ENCODE measurements at places on chromosomes 6 and 20. TPM values are rescaled to one million over a fixed set of nuclear protein-coding genes. Genes with fewer than 3 reads are reported as not detected.

DNA sequence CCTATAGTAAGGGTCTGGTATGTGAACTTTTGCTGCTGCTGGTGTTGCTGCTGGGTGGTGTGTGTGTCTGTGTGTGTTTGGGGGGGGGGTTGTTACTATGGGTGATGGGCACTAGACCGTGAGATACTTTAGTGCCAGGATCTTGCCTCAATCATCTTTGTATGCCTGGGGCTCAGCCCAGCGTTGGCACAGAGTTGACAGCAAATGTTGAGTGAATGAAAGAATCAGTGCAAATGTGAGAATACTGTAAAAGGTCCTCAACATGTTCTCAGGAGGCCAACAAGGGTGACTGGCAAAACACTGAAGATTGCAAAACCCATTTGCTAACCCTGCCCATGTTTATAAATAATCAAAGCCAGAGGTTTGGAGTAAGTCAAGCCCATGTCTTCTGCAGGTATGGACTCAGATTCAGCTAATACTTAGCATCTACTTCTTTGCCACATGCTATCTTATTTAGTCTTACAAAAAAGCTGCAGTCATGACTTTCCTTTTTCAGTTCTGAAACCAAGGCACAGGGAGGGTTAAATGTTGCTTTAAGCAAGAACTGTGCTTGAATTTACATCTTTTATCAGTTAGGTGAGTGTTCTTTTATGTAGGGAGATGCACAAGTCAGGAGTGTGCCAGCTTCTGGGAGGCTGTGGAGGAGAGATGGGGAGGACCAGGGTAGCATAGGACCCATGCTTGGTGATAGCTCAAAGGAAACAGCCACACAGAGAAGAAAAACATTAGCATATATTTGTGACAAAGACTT lies 125.3 kb upstream of the SPACA1 start:
- no peak for DNase-seq

DNA sequence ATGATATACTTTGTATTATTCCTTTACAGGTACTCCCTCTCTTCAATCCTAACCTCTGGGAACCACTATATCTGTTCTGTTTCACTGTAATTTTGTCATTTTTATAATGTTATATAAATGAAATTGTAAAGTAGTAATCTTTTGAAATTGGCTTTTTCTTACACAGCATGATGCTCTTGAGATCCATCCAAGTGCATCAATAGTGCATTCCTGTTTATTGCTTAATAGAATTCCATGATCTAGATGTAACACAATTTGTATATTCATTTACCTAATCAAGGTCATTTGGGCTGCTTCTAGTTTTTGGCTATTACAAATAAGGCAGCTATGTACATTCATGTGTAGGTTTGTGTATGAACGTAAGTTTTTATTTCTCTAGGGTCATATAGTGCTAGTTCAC lies 174.6 kb downstream of the KHDC1L start:
- DNase-seq = no peak

DNA sequence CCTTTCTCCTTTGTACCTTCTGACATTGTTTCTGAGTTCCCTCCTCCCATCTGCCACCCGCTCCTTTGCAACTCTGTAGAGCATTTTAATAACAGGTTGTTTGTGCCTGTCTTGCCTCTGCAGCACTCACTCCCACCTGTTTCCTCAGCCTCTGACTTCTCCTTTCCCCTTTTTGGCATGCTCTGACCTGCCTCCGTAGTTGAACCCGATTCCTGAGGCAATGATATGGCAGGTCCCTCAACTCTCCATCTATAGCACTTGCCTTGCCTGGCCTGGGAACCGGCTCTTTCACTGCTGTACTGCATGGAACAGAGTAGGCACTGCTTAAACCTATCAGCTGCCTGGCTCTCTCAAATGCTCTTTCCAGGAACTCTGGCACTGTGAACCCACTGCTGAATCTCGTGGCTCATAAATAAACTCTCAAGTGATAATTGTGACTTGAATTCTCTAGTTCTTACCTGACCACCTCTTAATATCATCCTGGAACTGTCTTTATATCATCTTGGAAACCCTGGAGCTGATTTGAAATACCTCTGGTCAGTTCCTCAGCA lies 50.3 kb downstream of the UTRN start:
- no peak for DNase-seq

- no peak for DNase-seq
These were observed 22.7 kb downstream of the PMEPA1 start for GRCh38 chr20:57686931-57687652.

The DEFB124 gene
- total RNA-seq = not detected

The RAD21L1 gene
- total RNA-seq = not detected

The QRSL1 gene
- 18.6 TPM for total RNA-seq

The MOG gene
- not detected for total RNA-seq

Measured in activated T-helper 1 cell treated with anti-CD3 and anti-CD28 coated beads, Interleukin-12 subunit alpha, Interleukin-12 subunit beta, Interleukin-2, Interleukin-4 antibody, amounts not matched to agents 30 ng/mL and 10 ng/mL and 1 ng/mL, durations not matched to agents 14 hours and 24 hours and 36 hours (primary cell).